ENCODE measurements at places on chromosomes 16 and 17.

GRCh38 chr17:7852262-7852670 is 2.6 kb upstream of the TMEM88 start:
- no peak for DNase-seq

- DNase-seq: no peak
Observed at GRCh38 chr17:76633628-76634328, 9.8 kb downstream of the ST6GALNAC1 start.

DNA sequence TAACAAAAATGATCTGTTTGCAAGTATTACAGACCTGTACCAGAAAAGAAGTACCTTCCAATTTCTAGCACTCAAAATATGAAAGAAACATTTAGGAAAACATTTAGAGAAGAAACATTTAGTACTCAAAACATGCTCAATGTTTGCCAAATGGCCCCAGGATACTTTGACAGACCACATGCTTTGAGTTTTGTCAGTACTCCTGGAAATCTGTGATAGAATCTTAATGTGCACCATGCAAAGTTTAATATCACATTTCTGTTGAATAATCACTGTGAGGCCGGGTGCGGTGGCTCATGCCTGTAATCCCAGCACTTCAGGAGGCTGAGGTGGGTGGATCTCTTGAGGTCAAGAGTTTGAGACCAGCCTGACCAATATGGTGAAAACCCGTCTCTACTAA is 8.5 kb upstream of the ZC3H7A start:
- DNase-seq: no peak

DNA sequence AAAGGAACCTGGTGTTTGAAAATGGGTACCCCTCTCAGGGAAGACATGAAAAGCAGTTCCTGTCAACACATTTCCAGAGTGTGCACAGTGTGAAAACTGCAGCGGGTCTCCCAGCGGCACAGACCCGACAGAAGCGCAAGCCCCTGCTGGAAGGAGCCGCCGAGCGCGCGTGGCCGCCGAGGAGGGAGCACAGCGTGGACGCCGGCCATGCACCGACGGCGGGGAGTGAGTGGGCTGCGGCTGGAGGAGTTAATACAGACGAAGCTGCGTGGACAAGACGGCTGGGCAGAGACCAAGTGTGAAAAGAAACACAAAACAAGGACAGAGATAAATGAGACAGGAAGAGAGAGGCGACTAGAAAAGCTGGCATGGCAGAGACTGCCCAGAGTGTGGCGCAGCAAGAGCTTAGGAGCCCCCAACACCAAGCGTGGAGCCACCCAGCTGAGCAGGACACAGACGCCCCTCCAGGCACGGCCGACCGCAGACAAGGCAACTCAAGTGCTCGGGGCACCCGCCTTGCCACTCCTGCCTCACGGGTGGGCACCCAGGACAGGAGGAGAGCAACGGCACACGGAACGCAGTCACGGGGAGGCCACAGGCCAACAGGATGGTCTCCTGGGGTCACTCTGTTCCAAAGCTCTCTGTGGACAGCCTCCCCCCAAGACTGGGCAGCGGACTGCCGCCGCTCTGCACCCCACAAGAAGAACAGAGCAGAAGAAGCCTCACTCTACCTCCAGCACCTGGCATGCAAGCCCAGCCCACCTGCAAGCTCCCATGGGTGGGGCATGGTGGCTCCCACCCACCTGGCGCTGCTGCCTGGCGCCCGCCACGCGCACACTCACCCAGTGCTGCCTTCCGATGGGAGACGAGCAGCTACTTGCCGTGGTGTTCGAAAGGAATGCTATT is 16.5 kb downstream of the SLC16A3 start:
- no peak for DNase-seq

All from NCI-H2081 (cell line).